Upper lobe of left lung (tissue), 6 donors: ENCODE measurements at places on chromosomes 11 and 22.

DNA sequence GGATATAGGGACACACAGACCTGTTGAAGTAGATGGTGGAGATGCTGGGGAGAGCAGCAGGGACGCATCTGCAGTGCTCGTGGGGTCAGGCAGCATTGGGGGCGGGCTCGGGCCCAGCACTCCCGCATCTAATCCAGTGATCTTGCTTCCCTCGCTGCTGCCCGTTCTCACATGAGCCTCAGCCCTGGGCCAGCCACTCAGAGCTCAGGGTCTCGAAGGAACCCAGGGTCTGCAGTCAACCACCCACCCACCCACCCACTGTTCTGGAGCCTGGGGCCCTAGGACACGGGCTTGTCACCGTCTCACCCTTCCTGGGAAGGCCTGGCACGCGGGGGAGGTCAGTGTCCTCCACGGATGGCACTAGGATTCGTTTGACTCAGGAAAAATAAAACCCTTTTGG, 406.0 kb downstream of the TBC1D22A start:
- H3K4me3 ChIP-seq = no peak overlapping the region
- peaks cover 14% of the 10 kb centered on the region for H3K36me3 ChIP-seq
- H3K27ac ChIP-seq = no peak overlapping the region
- H3K4me1 ChIP-seq = no peaks in the 10 kb centered on the region
- DNase-seq = peak; percentile 50

GRCh38 chr11:19713196-19714021, 772 bp downstream of the NAV2 start:
- no peak for DNase-seq
- H3K4me3 ChIP-seq = peak overlapping the region; percentile 57
- H3K27ac ChIP-seq = peak overlapping the region; percentile 94
- H3K4me1 ChIP-seq = peaks cover 34% of the 10 kb centered on the region
- no peaks in the 10 kb centered on the region for H3K27me3 ChIP-seq

GRCh38 chr11:115054570-115055538, 376.5 kb downstream of the NXPE2 start:
- no peak for DNase-seq
- H3K27ac ChIP-seq = no peak overlapping the region
- H3K4me1 ChIP-seq = no peaks in the 10 kb centered on the region
- H3K27me3 ChIP-seq = no peaks in the 10 kb centered on the region
- H3K4me3 ChIP-seq = no peak overlapping the region

DNA sequence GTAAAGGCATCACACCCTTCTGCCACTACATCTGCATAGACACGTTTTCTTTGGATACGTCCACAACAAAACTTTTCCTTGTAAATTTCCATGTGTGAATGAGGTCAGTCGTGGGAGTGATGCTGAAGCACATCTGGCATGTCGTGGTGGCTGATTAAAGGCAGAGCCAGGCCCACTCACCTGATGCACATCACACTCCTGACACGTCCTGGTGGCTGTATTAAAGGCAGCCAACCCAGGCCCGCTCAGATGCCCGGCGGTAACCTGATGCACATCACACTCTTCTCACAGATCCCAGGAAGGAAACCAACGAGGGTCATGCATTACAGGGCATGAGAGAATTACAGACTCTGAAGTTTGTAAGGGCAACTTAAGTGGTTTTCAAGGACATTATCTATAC, 321.6 kb upstream of the B3GAT1 start:
- H3K4me1 ChIP-seq = no peaks in the 10 kb centered on the region
- no peak for DNase-seq
- no peak overlapping the region for H3K27ac ChIP-seq
- H3K4me3 ChIP-seq = no peak overlapping the region
- H3K36me3 ChIP-seq = no peaks in the 10 kb centered on the region
- H3K27me3 ChIP-seq = no peaks in the 10 kb centered on the region

- no peak overlapping the region for H3K27ac ChIP-seq
- H3K27me3 ChIP-seq = no peaks in the 10 kb centered on the region
- no peak for DNase-seq
- H3K4me3 ChIP-seq = no peak overlapping the region
- no peaks in the 10 kb centered on the region for H3K36me3 ChIP-seq
Observed at GRCh38 chr11:11227296-11228085, 125.6 kb downstream of the CSNK2A3 start.

DNA sequence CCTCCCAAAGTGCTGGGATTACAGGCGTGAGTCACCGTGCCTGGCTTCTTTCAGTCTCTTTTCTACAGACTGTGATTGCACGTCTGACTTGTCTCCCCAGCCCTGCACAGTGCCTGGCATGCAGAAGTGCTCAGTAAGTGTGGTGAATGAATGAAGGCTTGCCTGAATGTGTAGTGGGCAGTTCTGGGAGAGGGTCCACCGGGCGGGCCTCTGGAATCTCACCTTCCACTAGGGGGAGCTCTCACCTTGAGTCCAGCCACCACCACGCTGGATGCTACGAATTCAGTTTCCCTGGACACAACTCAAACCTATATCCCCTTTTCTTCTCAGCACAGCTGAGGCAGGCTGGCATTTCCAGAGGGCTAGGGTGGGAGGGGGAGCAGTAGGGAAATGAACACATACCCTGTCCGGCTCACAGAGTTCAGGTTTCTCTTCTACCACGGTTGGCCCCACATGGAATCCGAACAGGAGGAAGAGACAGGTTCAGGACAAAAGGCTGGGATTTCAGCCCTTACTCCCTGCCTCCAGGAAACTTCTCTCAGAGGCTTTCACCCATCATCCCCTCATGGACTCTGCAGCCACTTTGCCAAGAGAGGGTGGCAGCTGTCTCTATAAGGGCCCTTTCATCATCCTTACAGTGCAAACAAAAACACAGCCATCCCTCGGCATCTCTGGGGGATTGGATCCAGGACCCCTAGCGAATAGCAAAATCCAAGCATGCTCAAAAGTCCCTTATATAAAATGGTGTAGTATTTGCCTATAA, 86.8 kb downstream of the NECTIN1 start:
- H3K27ac ChIP-seq = no peak overlapping the region
- H3K36me3 ChIP-seq = no peaks in the 10 kb centered on the region
- H3K4me3 ChIP-seq = no peak overlapping the region
- no peaks in the 10 kb centered on the region for H3K4me1 ChIP-seq
- no peaks in the 10 kb centered on the region for H3K27me3 ChIP-seq
- no peak for DNase-seq

DNA sequence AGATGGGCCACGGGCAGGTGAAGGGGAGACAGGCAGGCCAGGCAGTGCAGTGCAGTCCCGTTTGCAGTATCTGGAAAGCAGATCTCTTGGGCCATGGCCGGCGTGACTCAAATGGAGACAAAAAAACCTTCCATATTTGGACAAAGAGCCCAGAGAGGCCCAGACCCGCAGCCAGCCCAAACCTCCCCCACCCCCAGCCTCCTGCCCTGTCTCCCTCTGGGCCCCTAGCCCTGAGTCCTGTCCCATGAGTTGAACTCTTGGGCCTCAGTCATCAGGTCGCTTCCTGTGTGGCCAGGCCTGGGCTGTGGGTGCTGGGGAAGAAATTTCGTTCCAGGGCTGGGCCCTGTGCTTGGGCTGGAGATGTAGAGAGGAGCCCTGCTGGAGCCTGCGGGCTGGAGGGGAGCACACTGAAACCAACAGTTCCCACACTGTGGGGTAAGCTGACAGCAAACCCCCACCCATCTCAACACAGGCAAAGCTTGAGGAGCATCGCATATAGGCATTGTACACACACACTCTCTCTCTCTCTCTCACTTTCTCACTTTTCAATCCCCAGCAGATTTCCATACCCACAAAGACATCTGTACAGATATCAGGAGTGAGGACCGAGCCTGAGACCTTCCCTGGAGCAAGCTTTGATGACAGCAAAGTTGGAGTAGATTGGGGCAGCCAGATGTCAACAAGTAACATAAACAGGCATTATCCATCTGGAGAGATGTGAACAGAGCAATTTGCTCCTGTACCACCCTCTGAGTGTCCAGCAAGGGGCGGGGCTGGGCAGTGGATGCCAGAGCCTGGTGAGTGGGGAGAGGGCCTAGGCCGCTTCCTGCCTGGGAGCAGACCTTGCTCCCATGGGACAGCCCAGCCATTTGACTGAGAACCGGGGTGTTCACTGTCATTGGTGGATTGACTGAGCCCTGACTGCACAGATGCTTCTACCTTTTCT, 17.2 kb downstream of the ARHGEF17 start:
- no peak overlapping the region for H3K4me3 ChIP-seq
- H3K27ac ChIP-seq = peak overlapping the region; percentile 99
- H3K27me3 ChIP-seq = no peaks in the 10 kb centered on the region
- no peaks in the 10 kb centered on the region for H3K36me3 ChIP-seq

DNA sequence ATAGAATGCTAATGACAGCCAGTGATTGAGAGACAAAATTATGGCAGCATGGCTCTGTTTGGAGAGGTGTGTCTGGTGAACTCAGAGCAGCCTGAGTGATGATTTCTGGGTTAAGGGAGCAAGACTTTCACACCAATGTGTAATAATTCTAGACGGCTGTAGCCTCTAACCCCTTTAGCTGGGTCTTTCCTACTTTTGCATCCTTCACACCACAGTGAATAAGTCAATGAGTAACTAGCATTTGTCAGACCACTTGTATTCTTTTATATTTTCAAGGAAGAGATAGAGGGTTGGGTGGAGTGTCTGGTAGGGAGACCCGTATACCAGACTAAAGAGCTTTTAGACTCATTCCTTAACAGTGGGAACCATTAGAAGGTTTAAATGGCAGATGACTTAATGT, 50.4 kb downstream of the ATXN10 start:
- no peaks in the 10 kb centered on the region for H3K4me1 ChIP-seq
- no peak overlapping the region for H3K27ac ChIP-seq
- peaks cover 21% of the 10 kb centered on the region for H3K36me3 ChIP-seq
- H3K4me3 ChIP-seq = no peak overlapping the region

- no peak overlapping the region for H3K27ac ChIP-seq
- H3K36me3 ChIP-seq = no peaks in the 10 kb centered on the region
- no peaks in the 10 kb centered on the region for H3K4me1 ChIP-seq
- H3K27me3 ChIP-seq = no peaks in the 10 kb centered on the region
Observed at GRCh38 chr11:32231909-32232493, 141.1 kb downstream of the RCN1 start.

DNA sequence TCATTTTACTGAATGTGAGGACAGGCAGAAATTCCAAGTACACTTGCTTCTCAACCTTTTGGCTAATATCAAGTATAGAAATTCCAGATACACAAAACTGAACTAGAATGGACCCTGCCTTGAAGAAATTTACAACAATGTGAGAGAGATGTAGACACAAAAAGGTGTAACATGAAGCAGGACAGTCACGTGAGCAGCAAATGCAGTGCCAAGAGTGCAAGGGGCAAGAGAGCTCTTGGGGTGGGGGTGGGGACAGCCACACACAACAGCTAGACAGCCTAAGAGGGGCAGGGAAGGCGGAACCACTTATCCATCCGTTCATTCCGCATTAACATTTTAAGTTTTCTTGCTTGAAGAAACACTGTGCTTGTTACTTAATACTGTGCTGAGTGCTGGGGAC, 28.9 kb downstream of the PLEKHA7 start:
- no peak overlapping the region for H3K27ac ChIP-seq
- peak; percentile 61 for DNase-seq
- no peaks in the 10 kb centered on the region for H3K36me3 ChIP-seq
- peaks cover 8% of the 10 kb centered on the region for H3K4me1 ChIP-seq

- no peaks in the 10 kb centered on the region for H3K27me3 ChIP-seq
- H3K4me1 ChIP-seq = peaks cover 15% of the 10 kb centered on the region
- no peak overlapping the region for H3K4me3 ChIP-seq
- H3K27ac ChIP-seq = no peak overlapping the region
- H3K36me3 ChIP-seq = no peaks in the 10 kb centered on the region
Observed at GRCh38 chr22:36773935-36774334, 2.0 kb downstream of the IFT27 start.

- no peak overlapping the region for H3K27ac ChIP-seq
- H3K4me3 ChIP-seq = no peak overlapping the region
Observed at GRCh38 chr11:82811369-82811768, 77.7 kb upstream of the FAM181B start.

DNA sequence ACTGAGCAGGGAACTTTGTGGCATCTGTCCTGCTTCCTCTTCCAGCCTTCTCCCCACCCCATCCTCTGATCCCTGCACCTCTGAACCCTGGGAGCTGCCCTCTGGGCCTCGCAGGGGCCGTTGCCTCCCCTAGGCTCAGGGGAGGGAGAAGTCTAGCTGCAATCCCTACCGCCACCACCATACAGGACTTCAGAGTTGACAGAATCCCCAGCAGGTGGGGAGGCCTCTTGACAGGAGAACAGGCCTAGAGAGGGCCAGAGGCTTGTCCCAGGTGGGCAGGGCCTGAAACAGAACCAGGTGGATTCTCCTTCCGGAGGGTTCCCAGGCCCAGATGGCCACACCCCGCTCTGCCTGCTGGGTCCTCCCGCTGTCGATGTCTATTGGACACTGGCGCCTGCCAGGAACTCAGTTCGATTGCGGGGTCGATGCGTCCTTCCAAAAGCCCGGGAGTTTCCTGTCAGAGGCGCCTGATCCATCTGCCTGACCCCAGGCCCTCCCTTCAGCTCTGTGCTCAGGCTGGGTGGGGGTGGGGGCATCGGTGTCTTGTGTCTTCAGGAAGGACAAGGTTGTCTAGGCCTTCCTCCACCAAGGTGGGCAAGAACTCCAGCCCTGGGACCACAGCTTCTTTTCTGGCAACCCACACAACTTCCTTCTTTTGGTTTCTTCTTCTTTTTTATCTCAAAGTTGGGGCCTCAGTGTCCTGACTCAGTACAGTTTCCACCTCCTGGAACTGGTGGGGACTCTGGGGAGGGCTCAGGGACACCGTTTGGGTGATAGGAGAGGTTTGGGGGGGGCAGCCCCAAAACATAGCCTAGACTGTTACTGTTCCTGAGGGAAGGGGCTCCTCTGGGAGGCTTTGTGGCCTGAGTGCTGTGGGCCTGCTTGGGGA, 6.4 kb downstream of the STARD10 start:
- no peak for DNase-seq
- H3K36me3 ChIP-seq = no peaks in the 10 kb centered on the region
- H3K27me3 ChIP-seq = no peaks in the 10 kb centered on the region
- no peak overlapping the region for H3K4me3 ChIP-seq
- peak overlapping the region; percentile 61 for H3K27ac ChIP-seq
